GM23248 (cell line): ENCODE measurements at places on chromosomes 13 and 19. TPM values are rescaled to one million over a fixed set of nuclear protein-coding genes. Genes with fewer than 3 reads are reported as not detected.

DNA sequence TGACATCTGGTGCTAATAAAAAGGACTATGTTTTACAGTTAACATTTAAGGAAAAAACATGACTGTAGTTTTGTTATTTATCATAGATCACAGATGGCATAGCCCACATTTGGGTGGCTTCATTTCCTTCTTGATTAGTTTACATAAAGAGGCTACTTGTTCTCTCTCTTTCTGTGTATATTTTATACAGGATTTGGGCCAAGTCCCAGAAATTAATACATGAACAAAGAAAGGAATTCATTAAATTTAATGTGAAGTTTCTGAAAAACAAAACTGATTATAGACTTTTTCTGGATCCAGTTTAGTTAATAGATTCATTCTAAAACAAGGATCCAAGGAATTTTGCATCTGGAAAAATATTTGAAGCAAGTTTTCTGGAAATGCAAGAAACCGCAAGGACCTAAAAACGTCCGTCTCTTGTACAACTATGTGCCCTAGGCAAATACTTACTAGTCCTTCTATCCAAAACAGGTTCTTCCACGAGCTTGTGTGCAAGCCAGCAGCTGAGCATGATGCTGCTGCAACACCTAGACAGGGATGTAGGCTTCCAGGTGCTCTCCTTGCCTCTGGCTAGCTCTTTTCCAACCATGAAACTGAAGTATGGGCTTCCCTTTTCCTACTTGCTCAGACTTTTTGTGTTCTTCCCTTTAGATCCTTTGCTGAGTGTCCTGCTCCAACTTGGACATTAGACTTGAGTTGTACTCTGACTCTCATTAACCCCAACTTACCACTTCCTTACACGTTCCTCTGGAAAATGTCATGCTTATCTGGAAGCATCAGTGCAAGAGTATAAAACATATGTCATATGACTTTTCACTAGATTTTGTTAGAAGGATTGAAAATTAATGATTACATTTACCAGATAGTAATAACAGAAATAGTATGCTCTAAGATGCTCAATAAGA lies 161.5 kb upstream of the STARD13 start:
- no peak overlapping the region for H3K4me3 ChIP-seq
- no peak overlapping the region for H3K27ac ChIP-seq
- H3K36me3 ChIP-seq, result no peaks in the 10 kb centered on the region
- H3K27me3 ChIP-seq, result no peaks in the 10 kb centered on the region
- no peak for DNase-seq

DNA sequence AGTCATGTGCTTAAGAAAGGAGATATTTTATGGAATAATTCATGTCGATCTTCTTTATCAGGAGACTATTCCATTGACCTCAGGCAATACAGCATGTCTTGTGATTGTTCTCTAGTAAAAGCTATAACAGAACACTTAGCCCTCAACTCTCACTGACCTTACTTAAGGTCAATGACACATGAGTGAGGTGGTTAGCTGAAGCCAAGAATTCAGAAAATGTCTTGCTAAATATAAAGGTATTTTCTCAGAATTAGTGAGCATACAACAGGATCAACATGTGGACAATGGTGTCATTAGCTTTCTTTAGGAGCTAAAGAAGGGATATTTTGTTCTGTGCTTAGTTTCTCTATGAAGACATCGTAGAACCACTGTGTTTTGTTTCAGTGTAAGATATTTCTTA lies 1730.4 kb upstream of the SLC10A2 start:
- H3K4me1 ChIP-seq, result no peaks in the 10 kb centered on the region
- DNase-seq, result no peak
- no peak overlapping the region for H3K4me3 ChIP-seq

IGFL2 gene
- total RNA-seq, result not detected in 2 replicates

DNA sequence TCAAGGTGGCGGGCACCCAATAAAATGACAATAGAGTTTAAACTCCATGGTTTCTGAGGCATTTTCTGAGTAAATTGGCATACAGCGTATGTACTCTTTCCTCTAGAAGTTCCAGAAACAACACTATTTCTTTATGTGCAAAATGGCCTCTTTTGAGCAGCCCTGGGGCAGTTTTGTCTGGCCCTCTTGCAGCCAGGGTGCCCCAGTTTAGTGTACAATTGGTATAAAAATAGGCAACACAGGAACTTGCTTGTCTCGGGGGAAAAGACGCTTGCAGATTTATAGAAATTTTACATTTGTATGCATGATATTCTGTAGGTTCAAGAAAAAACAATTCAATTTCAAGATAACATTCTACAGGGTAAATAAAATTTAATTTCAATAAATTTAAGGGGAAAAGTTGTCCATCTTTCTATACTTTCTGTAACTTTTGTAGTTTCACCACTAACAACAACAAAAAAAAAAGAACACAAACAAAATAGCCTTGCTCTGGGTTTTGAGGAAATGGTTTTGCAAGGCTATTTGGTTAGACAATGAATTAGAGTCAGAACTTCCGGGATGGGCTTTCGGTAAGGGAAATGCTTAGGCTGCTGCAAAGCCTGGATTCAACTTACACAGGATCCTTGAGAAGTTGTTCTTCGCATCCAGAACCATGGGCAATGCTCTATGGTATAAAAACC lies 45.3 kb downstream of the LRCH1 start:
- no peaks in the 10 kb centered on the region for H3K27me3 ChIP-seq
- peaks cover 27% of the 10 kb centered on the region for H3K4me1 ChIP-seq
- no peak overlapping the region for H3K27ac ChIP-seq
- H3K36me3 ChIP-seq, result no peaks in the 10 kb centered on the region
- no peak for DNase-seq

TYK2 gene
- 64.1 and 85.5 TPM in 2 replicates for total RNA-seq

DNA sequence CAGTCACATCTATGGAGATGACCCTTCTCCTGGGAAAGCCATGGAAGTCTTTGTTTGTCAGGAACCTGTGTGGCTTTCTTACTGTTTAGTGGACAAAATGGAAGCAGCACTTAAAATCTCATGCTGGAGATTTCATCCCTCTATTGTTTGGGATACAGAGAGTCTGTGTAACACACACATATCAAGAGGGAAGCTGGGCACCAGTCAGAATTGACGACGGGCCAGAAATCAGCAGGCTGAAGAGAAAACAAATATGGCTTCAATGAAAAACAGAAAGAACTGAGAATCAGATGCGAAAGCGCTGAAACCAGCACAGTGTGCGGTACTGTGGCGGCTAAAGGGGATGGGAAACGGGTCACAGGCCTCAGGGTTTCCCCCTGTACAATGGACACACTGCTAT lies 72.2 kb upstream of the WASF3 start:
- DNase-seq, result no peak
- H3K27me3 ChIP-seq, result no peaks in the 10 kb centered on the region
- peaks cover 12% of the 10 kb centered on the region for H3K4me1 ChIP-seq
- H3K27ac ChIP-seq, result no peak overlapping the region
- H3K36me3 ChIP-seq, result no peaks in the 10 kb centered on the region

XRCC1 gene
- 26.7 and 28.0 TPM in 2 replicates for total RNA-seq

NLRP4 gene
- total RNA-seq, result not detected in 2 replicates

CEACAM16 gene
- total RNA-seq, result not detected in 2 replicates

GRCh38 chr13:48236528-48237353 lies 3.7 kb downstream of the ITM2B start:
- peaks cover 41% of the 10 kb centered on the region for H3K4me1 ChIP-seq
- peak overlapping the region; percentile 88 for H3K27ac ChIP-seq
- peak; percentile 45 for DNase-seq
- H3K36me3 ChIP-seq, result no peaks in the 10 kb centered on the region
- H3K4me3 ChIP-seq, result peak overlapping the region; percentile 91

DNA sequence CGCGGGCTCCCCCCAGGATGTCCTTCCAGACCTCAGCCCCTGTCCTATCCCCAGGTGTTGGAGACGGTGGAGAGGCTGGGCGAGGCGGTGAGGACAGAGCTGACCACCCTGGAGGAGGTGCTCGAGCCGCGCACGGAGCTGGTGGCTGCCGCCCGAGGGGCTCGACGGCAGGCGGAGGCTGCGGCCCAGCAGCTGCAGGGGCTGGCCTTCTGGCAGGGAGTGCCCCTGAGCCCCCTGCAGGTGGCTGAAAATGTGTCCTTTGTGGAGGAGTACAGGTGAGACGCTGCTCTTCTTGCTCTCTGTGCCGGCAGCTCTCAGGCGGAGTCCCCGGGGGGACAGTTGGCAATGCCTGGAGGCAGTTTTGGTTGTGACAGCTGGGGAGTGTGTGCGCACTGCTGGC lies 6.9 kb downstream of the TTYH1 start:
- peaks cover 23% of the 10 kb centered on the region for H3K27me3 ChIP-seq
- H3K4me1 ChIP-seq, result no peaks in the 10 kb centered on the region
- H3K36me3 ChIP-seq, result no peaks in the 10 kb centered on the region
- DNase-seq, result no peak
- H3K27ac ChIP-seq, result no peak overlapping the region
- H3K4me3 ChIP-seq, result no peak overlapping the region

ATG4D gene
- total RNA-seq, result 12.4 and 18.0 TPM in 2 replicates

GRCh38 chr19:38657633-38658222 lies 10.3 kb downstream of the ACTN4 start:
- peak; percentile 98 for DNase-seq
- H3K4me1 ChIP-seq, result peaks cover 84% of the 10 kb centered on the region
- no peaks in the 10 kb centered on the region for H3K27me3 ChIP-seq
- peak overlapping the region; percentile 100 for H3K27ac ChIP-seq
- H3K4me3 ChIP-seq, result peak overlapping the region; percentile 53
- peaks cover 9% of the 10 kb centered on the region; the same call in 1 of the 2 replicates for H3K36me3 ChIP-seq

DNA sequence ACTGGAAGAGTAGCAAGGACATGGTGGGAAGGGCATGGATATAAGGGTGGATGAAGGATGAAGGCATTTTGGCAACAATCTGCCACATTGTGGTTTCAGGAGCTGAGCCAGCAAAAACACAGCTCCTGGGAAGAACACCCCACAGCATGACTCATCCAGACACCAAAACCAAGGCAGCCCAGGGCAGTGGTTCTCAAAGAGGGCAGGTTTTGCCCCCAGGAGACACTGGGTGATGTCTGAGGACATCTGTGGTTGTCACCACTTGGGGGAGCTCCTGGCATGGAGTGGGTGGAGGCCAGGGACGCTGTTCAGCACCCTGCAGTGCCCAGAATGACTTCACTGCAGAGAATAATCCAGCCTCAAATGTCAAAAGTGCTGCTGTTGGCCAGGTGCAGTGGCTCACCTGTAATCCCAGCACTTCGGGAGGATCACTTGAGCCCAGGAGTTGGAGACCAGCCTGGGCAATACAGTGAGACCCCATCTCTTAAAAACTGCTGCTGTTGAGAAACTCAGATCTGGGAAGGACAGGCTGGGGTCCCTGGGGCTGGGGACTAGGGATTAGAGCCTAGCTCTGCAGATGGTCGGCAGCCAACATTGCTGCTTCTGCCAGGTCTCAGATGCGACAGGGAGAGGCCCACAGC lies 16.1 kb downstream of the ZFR2 start:
- H3K27me3 ChIP-seq, result 0 out of 2 replicates have a peak, but pooled peaks cover 2% of the 10 kb centered on the region
- DNase-seq, result peak; percentile 58
- no peaks in the 10 kb centered on the region for H3K36me3 ChIP-seq
- no peak overlapping the region for H3K4me3 ChIP-seq
- H3K27ac ChIP-seq, result no peak overlapping the region

DNA sequence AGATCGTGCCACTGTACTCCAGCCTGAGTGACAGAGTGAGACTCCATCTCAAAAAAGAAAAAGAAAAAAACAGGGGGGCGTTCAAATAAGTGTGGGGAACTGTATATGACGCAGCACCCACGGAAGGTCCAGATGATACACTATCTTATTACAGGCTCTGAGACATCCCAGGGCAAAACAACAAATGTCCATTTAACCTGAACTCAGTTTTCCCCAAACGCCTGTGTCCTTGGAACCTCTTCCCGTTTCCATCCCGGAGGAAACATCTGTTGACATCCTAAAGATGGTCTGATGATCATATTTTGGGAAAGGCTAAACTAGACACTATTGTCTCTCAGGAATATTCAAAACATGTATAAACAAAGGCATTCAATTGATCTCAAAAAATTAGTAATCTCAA lies 72.4 kb downstream of the COL4A1 start:
- no peak overlapping the region for H3K4me3 ChIP-seq
- no peaks in the 10 kb centered on the region for H3K36me3 ChIP-seq
- H3K27me3 ChIP-seq, result no peaks in the 10 kb centered on the region
- no peak for DNase-seq

DNA sequence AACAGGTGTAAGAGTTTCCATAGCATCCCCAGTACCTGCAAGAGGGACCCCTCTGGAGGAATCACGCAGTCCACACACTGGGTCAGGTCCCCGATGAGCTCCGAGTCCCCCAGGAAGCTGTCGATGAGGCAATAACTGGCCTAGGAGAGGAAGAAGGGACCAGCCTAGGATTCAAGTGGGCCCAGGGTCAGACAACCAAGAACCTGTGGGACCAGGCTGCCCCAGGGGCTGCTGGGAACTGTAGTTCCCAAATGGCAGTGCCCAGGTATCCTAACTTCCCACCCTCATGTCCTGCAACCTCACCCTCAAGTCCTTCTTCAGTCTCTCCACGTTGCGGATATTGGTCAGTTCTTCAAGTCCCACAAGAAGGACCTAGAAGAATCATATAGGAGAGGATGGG lies 1.8 kb downstream of the FUZ start:
- peaks cover 14% of the 10 kb centered on the region for H3K4me1 ChIP-seq
- no peak overlapping the region for H3K27ac ChIP-seq
- DNase-seq, result no peak
- H3K27me3 ChIP-seq, result no peaks in the 10 kb centered on the region
- no peak overlapping the region for H3K4me3 ChIP-seq

RFX1 gene
- total RNA-seq, result 1.9 and 2.5 TPM in 2 replicates

ZNF729 gene
- not detected in 2 replicates for total RNA-seq

EBI3 gene
- total RNA-seq, result 0.76 TPM in 1 of 2 replicates, not detected in the other

ZNF708 gene
- 3.0 and 5.8 TPM in 2 replicates for total RNA-seq

- no peaks in the 10 kb centered on the region for H3K36me3 ChIP-seq
- no peak overlapping the region for H3K4me3 ChIP-seq
- H3K4me1 ChIP-seq, result no peaks in the 10 kb centered on the region
- no peak for DNase-seq
- H3K27me3 ChIP-seq, result no peaks in the 10 kb centered on the region
These were observed 114.1 kb upstream of the SOX1 start for GRCh38 chr13:111952814-111953213.
